ENCODE measurements at places on chromosomes 11 and 22.
A peak's percentile ranks its signal among the peaks of the same experiment; 100 is the strongest.

- DNase-seq, result no peak
Observed at GRCh38 chr22:32202161-32202538, 2.7 kb downstream of the RFPL2 start.

DNA sequence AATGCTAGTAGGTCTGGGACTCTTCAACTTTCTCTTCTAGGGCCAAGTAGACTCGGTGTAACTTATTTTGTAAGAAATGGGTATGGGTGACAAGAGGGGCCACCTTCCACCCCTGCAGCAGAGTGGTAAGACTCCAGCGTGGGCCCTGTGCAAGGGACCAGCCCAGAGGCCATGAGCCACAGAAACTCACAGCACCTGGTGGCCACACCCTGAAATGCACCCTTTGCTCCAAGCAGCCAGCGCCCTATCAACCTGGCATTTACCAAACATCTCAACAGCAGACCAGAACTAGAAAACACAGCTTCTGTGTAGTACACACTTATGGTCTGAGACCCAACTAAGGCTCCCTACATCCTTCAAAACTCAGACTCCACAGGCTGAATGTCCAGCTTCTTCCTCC, 5.7 kb downstream of the CDCA5 start:
- peak; percentile 59 for DNase-seq

DNA sequence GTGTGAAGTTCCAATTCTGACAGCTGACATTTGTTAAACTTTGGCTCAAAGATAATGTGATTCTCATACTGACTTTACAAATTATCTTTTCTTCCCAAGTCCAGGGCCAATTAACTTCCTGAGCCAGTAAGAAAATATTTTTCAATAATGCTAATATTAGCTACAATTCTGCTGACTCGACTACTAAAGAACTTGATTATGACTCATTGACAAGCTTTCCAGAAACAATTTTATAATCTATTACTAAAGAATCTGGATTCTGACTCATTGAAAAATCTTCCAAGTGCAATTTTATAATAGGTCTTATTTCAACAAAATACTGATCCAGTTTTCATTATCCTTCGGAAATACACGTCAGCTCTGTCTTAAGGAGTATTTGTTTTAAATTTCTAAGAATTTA, 12.9 kb upstream of the XKR3 start:
- DNase-seq, result no peak

DNA sequence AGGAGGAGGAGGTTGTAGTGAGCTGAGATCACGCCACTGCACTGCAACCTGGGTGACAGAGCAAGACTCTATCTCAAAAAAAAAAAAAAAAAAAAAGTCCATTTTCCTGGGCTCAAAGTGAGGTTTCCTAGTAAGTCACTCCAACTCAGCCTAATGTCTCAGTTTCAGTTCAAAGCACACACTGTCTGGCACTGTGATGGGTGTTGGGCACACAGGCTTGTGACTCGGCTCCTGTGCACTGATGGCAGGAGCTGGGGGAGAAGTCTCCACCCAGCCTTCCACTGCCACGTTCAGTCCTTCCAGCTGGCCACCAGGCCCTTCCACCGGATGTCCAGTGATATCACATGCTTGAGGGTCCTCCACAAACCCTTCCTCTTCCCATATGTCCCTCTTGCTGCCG, 186.0 kb downstream of the CEP164 start:
- DNase-seq, result no peak

- no peak for DNase-seq
Observed at GRCh38 chr11:127651175-127651887, 650.8 kb upstream of the KIRREL3 start.

- DNase-seq, result no peak
Observed at GRCh38 chr11:46264976-46265375, 12.5 kb upstream of the CREB3L1 start.

- no peak for DNase-seq
Observed at GRCh38 chr11:116610190-116610589, 162.6 kb downstream of the BUD13 start.
